HCEC 1CT (cell line): ENCODE measurements at places on chromosomes 16 and 17.

- DNase-seq, result no peak
Observed at GRCh38 chr17:27596096-27596495, 34.9 kb upstream of the LGALS9 start.

- no peak for DNase-seq
Observed at GRCh38 chr17:78658281-78658785, 81.1 kb upstream of the DNAH17 start.

- no peak for DNase-seq
Observed at GRCh38 chr17:28528327-28529012, 22.3 kb downstream of the FOXN1 start.

- no peak for DNase-seq
Observed at GRCh38 chr17:37284191-37284590, 91.6 kb upstream of the C17orf78 start.

GRCh38 chr17:45905814-45906213 lies 11.5 kb downstream of the MAPT start:
- DNase-seq, result no peak

- DNase-seq, result no peak
Observed at GRCh38 chr16:30494709-30495108, 22.2 kb downstream of the ITGAL start.

DNA sequence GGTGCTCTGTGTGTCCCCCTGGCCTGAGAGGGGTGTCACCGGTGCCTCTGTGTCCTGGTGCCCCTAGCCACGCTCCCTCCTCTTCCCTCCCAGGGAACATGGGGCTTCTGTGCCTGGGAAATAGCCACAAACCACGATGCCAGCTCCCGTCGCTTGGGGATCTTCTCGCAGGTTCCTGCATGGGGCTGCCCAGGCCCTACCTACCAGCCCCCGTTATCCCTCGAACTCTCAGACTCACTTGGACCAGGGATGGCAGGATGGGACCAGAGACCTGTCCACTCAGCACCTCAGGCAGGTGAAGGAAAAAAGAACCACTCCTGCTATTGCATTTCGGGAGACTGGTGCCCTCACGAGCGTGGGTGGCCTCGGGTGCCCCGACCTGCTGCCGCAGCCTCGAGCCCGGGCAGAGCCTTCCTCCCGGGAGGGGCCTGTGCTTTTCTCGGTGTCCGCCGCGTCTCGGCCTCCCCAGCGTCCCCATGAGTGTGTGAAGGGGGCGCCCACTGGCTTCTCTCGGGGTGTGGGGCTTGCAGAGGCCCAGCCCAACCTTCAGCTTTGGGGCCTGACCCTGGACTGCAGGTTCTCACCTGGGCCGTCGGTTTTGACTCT lies 41.0 kb upstream of the GNG13 start:
- no peak for DNase-seq
